ENCODE measurements at places on chromosomes 12 and 14.
A peak's percentile ranks its signal among the peaks of the same experiment; 100 is the strongest.

- DNase-seq: no peak
Measured at GRCh38 chr14:24436355-24437019, 6.1 kb downstream of the SDR39U1 start.

GRCh38 chr12:56591126-56591525, 39.0 kb downstream of the BAZ2A start:
- no peak for DNase-seq

DNA sequence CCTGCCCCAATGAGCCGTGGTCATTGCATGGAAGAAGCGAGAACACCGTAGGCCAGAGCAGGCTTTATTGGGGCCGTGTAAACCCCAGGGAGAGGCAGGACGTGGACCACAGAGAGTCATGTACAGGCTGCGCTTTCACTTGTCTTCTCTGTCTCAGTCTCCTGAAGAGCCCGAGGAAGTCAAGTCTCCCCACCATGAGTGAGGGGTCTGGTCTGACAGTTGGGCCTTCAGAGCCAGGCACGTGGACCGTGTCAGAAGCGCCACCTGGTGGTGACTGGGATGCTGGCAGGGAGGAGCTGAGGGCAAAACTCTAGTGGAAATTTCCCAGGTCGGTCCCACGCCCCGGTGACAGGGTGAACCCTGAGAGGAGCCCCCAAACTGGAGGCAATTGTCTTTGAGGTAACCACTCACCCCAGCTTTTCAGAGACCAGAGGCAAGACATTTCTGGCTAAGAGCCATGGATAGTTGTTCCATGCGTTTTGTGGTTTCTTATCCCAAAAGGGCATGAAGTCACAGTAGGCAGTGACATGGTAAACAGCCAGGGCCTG, 17.4 kb downstream of the RPS6KL1 start:
- DNase-seq: peak; percentile 66

DNA sequence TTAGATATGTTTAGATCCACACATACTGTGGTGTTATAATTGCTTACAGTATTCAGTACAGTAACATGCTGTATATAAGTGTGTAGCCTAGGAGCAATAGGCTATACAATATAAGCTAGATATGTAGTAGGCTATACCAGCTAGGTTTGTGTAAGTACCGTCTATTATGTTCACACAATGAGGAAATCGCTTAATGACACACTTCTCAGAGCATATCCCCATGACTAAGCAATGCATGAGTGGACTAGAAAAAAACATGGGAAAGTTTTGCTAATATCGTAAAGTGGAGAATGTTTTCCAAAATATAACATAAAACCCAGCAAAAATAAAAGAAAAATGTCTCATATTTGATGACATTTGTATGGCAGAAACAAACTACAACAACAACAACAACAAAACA, 27.3 kb downstream of the AKAP3 start:
- DNase-seq: no peak

GRCh38 chr12:1343422-1343821, 251.0 kb downstream of the FBXL14 start:
- DNase-seq: no peak

GRCh38 chr12:96982671-96983070, 75.6 kb downstream of the NEDD1 start:
- no peak for DNase-seq

GRCh38 chr12:32274665-32275064, 124.7 kb upstream of the FGD4 start:
- no peak for DNase-seq

DNA sequence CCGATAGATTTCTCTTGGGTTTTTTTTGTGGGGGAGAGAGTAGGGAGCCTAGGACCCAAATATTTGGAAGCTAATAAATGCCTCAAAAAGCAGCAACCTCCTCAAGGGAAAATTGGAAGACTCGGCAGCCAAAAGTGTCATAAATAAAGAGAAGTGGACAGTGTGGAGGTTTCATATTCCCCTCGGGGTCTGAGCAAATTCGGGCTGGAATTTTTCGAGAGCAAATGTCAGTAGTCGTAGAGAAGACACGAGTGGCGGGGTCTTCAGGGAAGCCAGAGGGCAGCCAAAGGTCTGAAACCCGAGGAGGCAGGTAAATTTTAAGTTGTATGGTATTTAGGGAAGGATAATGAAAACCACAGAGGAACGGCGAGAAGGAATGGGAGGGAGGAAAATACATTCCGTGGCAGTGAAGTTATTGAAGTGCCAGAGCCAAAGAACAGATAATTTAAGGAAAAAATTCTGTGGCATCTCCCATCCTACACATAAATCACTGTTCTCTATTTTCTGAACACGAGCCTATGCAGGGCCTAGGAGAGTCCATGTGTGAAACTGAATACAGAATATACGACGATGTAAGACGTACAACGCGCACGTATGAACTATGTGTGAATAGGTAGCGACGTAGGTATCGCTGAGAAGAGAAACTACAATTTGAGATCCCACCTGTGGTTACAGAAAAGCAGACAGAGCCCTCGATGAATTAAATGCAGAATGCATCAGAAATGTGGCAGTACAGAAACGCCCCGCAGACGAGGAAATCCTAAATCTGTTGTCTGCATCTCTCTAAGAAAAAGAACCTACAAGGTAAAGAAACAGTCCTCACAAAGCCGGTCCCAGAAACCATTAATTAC, 12.9 kb downstream of the BCL11B start:
- no peak for DNase-seq

- no peak for DNase-seq
Measured at GRCh38 chr14:49905989-49906388, 13.1 kb downstream of the ARF6 start.

DNA sequence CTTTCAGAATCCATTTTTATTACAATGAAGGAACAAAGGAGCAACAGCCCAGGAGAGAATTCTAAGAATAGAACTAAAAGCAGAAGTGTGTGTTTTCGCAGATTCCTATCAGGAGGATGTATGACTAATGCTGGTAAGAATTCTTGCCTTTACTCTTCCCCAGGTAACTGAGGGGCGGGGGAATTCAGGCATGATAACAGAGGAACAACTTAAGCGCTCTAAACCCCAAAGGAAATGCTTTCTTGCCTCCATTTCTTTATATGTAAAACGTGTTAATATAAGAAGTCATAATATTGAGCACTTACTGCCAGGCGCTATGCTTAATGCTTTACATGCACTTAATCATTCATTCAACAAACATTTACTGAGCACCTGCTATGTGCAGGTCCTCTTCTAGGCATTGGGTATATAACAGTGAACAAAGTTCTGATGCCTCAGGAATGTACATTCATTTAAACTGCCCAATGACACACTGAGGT, 4.5 kb downstream of the HCAR1 start:
- DNase-seq: peak; percentile 8

DNA sequence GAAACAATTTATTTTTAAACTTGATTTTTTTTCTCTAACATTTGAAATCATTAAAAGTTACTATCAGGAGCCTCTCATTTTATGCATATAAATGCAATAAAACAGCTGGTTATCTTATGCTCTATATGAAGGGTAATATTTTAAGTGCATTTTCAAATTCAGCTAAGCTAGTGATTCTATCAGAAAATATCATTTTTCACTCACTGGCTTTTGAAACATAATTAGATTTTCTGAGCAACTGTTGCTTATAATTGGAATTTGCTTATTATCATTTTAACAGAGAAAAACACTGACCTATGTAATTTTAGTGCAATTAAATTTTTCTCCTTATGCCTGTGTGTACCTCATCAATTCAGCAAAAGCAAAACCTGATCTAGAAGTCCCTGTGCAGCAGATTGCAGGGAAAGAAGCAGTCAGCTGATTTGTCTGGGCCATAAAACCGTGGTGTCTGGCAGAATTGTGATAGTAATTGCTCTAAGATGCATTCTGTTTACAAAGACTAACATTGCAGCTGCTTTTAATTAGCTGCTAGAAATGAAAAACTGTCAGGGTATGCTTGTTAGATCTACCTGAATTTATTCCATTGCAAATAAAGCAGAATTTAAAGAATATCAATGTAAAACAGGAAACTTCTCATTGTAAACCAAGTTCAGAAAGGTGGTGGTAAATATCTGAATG, 75.0 kb downstream of the BICD1 start:
- no peak for DNase-seq

DNA sequence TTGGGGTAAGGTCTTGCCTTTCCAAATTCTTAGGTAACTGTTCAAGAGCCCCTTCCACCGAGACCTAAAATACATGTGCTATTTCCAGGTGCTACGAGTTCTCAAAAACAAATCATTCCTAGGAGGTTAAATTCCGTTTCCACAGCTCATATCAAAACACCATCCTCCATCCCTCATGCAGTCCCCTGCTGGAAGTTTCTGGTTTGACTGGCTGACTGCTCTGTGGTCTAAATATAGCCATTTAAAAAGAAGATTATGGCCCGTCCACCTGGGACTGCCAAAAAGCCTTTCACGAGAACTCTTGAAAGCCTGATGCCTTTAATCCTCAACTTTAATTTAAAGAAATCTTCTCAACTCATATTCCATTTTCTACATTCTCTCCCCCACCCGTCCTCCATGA, 201.5 kb upstream of the MYL2 start:
- no peak for DNase-seq

DNA sequence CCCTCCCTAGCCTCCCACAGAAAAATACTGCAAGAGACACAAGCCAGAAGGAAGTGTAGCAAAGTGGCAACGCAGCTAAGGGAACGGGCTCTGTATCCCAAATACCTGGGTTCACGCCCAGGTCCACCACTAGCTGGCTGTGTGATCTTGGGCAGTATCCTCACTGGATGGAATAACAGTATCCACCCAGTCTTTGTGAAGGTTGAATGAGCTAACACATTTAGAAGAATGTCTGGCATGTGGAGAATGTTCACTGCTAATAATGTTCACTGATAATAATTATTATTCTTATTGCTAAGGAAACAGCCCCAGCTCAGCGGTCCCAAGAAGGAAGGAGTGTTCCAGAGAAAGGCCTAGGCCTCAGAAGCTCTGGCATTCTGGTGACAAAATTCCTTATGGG, 70.9 kb downstream of the VWF start:
- no peak for DNase-seq

DNA sequence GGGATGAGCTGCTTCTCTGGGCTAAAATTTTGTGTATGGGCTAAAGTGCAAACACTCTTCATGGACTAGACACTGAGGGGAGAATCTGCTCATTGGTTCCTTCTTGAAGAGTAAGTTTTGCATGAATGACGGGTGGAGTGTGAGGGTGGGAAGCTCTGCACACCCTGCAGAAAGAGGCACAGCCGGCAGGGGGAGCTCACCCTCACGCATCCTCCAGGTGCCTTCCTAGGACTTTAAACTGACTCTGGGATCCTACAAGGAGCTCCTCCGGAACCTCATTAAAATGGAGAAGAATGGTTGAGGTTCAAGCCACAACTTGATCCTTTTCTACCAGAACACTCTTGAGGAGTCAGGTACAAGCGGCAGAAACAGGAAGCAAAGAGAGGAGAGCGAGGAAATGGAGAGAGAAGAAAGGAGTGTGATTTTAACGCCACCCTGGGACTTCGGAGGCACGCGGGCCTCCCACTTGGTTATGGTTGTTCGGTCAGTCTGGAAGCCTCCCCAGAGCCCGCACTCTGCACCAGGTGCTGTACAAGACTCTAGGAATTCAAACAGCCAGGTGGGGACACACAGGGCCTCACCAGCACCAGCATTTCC, 87.5 kb downstream of the SETD3 start:
- DNase-seq: no peak

All from activated CD4-positive, alpha-beta T cell treated with anti-CD3 and anti-CD28 coated beads, Interleukin-2, amount 50 U/mL, for 24 hours (primary cell).